Mesenteric fat pad (tissue), 1 donor: ENCODE measurements at places on chromosomes 2 and 18.

DNA sequence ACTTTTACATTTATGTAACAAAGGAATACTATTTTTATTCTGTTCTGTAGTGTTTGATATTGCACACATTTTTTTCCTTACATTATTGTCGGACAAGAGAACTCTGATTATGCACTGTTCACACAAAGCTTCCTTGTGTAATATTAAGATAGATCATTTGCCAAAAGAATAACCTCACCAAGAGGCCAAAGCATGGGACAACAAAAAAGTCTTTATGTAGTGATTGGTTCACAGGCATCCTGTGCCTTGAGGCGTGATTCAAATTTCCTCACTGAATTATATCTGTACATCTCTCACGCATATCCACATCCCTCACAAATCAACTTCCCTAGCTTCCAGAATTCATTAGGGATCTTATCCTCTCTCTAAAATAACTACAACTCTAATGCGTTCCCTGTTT is 642.7 kb downstream of the NR4A2 start:
- DNase-seq, result no peak

DNA sequence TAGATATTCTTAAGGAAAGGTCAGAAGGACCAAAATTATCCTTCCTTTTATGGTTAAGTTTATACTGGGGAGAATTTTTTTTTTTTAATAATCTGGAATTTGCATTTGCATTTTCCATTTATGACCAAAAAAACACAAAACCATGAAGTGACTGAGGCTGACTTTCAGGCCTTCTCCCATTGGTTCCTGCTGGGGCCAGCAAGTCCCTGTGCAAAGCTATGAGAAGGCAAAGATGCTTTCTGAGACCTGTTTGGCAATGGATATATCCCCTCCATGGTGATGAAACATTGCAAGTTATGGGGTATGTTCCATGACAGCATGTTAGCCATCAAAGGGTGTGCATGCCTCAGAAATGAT is 60.8 kb downstream of the KIAA2012 start:
- DNase-seq, result no peak

DNA sequence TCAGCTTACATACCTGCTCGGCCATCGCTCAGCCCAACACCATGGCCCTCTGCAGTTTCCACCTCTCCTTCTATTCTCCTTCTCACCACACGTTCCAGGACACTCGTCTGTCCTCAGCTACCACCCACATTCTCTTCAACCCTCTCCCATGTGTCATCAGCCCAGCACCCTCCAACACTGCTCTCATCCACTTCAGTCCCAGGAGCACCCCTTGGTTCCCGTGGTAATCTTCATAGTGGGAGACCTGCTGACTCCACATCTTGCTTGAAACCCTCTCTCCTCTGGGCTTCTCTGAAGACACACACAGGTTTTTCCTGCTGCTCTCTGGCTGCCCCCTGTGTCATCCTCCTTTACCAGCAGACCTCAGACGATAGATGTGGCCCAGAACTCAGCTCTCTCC is 228.7 kb downstream of the GBX2 start:
- peak; percentile 59 for DNase-seq

- DNase-seq, result no peak
Observed at GRCh38 chr2:24272907-24273306, 87.4 kb downstream of the ITSN2 start.

GRCh38 chr2:10520154-10520553 is 72.0 kb upstream of the ODC1 start:
- peak; percentile 83 for DNase-seq

DNA sequence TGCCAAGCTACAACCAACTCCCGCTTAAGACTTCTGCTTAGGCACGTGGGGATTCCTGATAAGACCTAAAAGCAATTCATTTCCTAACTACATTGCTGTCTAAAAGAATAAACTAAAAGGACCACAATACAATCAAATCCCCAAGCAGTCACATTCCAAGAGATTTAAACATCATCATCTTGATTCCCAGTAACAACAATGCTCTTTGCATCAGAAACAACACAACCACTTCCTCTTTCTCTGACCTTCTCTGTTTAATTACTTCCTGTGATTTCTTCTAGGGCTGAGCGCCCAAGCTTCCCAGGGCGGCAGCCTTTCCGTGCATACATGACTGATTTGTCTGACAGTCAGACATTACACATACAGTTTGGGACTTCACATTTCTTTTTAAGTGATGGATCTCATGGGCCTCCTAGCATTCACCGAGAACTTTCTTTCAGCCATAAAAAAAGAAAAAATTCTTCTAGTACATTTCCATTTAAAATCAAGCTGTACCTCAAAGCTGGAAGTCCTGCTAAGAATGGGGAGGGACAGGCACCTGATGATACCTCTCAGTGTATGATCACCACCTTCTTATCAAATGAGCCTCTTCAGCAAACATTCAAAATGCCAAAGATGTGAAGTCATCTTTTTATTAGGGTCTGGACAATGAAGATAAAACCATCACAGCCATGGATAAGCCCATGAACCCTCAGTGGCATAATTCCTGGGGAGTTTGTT is 11.5 kb downstream of the SPRED2 start:
- DNase-seq, result no peak

GRCh38 chr2:131049150-131049718 is 44.0 kb downstream of the FAM168B start:
- DNase-seq, result peak; percentile 81

- no peak for DNase-seq
Observed at GRCh38 chr2:53230691-53231090, 536.9 kb upstream of the CHAC2 start.

DNA sequence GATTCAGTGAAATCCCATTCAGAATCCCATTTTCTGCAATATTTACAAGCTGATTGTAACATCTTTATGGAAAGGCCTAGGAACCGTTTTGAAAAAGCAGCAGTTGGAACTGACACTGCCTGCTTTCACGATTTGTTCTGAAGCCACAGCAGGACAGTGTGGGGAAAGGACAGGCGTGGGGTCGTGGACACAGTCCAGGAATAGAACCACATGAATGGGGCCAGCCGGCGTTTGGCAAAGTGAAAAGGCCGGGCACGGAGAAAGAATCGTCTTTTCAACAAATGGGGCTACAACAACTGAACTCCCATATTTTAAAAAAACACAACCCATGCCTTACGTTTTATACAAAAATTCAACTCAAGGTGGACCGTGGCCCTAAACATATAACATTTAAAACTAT is 69.8 kb downstream of the SLC66A2 start:
- DNase-seq, result peak; percentile 67

DNA sequence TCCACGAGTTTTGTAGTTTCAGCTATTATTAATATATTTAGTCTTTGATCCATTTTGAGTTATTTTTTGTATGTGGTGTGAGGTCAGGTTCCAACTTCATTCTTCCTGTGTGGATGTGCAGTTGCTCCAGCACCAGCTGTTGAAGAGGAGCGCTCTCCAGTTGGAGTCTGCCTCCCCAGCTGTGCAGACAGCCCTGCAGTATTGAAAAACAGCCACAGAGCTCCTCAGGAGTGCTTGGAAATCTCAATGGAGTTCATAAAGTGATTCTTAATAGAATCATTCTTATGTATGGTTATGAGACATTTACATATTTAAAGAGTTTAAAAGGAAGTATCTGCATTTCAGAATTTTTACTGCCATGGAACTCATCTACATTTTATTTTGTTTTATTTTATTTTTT is 17.3 kb downstream of the DGKD start:
- no peak for DNase-seq

DNA sequence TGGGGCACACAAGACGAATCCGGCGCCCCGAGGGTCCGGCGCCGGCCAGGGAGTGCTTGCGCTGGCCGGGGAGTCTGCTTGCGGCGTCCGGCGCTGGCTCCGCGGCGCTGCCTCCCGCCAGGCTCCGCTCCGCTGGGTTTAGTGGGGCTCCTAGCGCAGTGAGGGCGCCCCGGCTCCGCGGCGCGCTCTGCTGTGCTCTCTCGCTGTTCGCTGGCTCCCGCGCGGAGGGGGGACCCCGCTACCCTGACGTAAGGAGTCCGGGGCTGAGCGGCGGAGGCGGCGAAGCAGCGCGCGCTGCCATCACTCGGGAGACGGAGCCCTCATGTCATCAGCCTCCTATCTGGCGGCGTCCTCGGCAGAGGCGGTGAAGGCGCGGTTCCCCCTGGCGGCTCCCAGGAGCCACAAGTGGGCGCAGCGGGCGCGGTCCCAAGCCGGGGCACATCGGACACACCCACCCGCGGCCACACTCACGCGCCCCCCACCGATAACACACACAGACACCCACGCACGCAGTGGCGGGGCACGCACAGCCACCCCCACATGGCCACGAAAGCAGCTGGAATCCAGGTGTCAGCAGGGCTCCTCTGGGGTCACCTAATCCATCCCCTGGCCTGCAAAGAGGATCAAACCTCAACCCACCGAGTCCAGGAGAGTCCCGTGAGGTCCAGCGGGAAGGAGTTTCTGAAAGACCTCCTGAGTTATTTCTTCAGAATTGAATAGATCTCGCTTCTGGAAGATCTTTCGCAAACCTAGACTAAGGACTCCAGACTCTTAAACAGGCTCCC is at the start of gene C1QL2:
TSS of gene C1QL2 (minus strand) at position 189 of the 785 bp plus-strand sequence. CDS start 482 bp downstream, outside the sequence.
- no peak for DNase-seq

DNA sequence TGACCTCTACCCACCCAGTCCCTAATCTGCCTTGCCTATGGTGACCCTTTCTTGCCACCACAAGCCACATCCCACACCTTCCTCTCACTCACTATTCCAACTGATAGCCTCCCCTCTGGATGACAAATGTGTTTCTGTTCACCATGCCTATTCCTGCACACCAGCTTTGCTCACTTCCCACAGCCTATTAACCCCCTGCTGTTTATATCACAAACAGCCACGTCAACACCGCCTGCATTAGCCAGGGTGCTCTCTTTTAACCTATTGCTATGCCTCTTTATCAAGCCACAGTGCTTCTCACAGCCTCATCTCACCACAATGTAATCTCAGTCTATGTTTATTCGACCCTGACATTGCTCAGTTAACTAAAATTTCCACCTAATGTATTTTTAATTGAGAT is 271.8 kb downstream of the SUCLG1 start:
- DNase-seq, result no peak

- no peak for DNase-seq
Observed at GRCh38 chr18:4333043-4333442, 122.1 kb downstream of the DLGAP1 start.

GRCh38 chr2:202157211-202157990 is 81.0 kb downstream of the SUMO1 start:
- DNase-seq, result no peak

DNA sequence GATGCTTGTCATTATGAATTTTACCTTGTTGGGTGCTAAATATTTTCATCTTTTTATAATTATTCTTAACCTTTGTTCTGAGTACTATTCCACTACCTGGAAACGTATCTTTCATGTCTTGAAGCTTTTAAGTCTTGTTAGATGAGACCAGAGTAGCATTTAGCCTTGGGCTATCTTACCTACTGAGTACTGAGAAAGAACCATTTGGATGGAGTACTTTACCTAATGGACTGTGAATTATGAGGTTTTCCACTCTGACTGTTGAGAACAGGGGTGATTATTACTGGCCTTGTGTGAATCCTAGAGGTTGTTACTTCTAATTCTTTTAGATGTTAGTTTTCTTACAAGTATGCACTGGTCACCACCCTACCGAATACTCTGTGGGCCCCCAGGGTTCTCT is 63.5 kb downstream of the CCDC102B start:
- DNase-seq, result no peak
